HS-27A (cell line): ENCODE measurements at places on chromosomes 6 and 20.

GRCh38 chr20:10619427-10619826 lies 54.4 kb downstream of the JAG1 start:
- no peak for DNase-seq

GRCh38 chr20:2333821-2334220 lies 38.0 kb downstream of the TGM3 start:
- DNase-seq, result no peak

DNA sequence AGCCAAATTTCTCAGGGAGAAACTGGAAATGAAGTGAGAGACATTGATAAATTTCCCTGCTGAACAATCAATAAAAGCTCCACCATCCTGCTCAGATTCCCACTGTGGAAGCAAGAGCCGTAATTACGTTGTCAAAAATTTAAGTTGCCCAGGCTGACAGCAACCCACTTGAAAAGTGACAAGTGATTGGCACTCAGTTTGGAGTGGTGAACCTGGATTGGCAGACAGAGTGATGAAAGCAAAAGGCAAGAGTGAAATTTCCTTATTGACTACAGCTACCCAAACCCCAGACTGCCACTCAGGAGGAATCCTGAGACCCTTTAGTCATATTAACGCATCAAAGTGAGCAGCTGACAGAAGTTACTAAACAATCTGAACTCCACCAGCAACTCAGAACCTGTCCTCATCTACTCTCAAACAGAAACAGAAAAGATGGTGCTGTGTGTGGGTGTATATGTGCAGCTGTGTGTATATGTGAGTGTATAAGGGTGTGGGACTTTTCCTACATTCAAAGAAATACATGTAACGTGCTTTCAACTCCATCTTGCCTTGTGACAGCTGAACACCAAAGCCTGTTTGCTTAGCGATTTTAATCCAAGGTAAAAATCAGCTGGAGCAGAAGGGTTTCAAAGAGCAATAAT lies 157.4 kb downstream of the PKHD1 start:
- DNase-seq, result no peak

DNA sequence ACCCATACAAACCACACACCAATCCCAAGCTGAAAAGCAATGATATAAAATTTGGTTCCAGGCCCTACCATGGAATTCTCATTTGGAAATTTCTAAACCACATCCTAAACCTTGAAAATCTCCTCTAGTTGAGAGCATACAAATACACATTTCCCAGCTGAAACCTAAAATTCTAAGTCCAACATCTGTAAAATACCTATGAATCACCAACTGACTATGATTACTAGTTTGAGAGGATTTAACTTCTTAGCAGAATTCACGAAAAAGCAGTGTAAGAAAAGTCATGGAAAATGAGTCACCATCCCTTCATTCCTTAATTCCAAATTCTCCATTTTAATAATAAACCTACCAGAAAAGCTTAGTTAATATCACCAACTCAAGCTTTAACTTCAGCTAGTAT lies 15.4 kb downstream of the RANBP9 start:
- DNase-seq, result peak; percentile 75

GRCh38 chr6:30991891-30992290 lies 8.4 kb downstream of the MUC21 start:
- no peak for DNase-seq

DNA sequence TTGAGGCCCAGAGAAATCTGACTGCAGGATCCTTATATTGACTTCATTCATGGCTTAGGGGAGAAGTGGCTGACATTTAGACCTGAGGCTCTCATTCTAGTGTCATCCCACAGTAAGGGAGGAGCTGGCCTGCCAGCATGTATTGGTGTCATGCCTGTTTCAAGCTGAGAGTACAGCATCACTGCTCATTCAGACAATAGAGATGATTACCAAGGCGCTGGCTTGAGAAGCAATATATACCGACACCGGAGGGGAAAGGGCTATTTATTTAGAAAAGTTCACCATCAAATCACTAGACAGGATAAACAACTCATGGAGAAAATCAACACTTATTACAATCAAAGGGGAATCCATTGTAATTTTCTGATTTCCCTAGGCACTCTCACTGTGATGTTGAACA lies 84.4 kb upstream of the HDAC2 start:
- DNase-seq, result no peak

GRCh38 chr20:47317127-47317895 lies 39.2 kb downstream of the ZMYND8 start:
- peak; percentile 98 for DNase-seq

DNA sequence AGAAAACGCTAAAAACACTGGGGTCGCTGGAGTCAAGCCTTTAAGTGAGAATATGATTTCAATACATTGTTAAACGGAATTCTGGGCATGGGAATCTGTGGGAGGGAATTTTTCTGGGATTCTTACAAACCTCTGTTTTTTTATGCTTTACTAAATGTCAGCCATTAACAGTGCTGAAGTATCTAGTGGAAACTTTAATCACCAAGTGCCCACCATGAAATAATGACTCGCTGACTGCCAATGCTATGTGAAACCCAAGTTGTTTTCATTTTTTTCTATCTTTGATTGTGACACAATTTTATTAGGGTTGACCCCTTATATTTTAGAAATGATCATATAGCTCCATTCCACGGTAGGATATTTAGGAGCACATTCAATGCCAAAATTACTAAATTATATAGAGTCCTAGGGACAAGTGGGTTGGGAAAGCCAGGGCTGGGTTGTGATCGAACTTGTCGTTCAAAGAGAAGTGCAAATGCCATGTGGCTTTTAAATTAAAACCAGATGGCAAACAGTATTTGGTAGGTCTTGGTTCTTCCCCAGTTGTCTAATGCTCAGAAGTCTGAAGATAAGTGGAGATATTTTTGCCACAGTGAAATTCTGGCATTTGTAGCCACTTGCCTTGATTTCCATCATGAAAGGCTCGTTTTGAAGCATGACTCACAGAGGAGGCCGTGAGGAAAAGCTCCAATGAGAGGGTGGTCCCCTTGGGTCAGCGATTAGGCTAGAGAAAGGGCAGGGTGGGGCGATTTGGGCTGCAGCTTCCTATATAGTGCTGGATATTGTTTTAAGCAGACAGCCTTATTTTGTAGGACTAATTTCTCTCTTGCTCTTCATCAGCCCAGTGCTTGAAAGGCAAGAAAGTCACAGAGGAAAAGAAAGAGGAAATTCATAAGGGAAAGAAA lies 254.4 kb upstream of the JAG1 start:
- no peak for DNase-seq

DNA sequence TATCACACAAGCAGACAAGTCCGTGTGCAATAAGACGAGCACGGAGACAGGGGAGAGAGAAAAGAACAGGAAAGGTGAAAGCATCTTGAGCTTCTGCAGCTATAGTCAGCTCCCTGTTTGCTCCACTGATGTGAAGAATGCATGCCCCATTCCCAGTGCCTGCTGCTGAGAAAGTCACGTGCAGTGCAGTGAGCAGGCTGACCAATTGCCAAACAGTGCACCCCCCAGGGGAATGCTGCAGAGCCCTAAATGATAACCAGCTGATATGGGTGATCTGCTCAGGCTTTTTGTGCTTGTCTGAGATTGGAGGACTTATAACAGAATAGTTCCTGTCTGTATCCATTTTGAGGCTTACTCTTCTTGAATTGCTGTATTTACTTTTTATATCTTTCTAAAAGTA lies 121.5 kb downstream of the PACRG start:
- no peak for DNase-seq

DNA sequence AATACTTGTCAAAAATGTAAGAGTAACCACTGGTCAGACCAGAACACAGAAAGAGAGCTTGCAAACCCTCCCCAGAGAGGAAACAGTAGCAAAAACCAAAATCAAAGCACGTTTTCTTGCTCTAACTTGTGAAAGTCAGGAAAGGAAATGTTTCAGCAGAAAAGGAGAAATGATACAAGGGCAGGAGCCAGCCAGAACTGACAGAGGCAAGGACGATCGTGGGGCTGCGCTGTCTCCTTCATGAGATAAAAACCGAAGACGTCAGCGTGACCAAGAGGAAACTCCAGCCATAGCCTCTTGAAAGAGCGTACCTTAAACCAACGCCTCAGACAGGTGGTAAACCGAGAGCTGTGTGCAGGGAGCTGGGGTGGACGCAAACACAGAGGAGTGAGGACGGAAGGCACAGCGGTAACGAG lies 27.5 kb downstream of the LAMA5 start:
- no peak for DNase-seq

GRCh38 chr6:139776041-139776440 lies 401.6 kb upstream of the CITED2 start:
- no peak for DNase-seq

DNA sequence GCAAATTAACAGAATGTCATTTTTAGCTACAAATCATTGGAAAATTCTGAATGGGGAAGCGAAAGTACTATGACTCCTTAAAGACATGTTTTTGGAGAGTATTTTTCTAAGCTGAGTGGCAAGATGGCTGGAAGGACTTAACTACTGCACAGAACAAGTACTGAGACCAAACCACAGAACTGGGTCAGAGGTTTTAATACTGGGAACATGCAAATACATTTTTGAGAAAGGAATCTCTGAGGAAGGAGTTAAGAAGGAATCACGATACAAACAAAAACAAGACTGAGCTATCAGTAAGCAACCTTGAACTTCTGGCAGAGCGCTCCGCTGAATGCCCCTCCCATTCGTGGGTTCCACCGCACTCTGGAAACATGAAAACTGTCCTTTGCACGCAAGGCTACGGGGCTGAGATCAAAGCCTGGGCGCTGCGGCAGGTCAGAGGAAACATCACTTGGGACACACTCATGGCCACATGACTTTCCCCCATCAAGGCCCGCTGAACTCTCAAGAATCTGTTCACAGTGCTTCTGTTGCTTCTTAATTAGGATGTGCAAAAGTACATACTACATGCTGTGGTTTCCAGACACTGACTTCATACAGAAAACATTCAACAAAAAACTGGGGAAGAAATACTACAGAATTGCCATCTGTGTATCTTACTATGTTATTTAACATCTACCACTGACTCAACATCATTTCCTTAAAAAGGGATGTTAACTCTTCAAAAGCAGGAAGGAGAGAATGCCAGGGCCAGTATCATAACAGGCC lies 27.8 kb downstream of the SLC23A2 start:
- peak; percentile 47 for DNase-seq

DNA sequence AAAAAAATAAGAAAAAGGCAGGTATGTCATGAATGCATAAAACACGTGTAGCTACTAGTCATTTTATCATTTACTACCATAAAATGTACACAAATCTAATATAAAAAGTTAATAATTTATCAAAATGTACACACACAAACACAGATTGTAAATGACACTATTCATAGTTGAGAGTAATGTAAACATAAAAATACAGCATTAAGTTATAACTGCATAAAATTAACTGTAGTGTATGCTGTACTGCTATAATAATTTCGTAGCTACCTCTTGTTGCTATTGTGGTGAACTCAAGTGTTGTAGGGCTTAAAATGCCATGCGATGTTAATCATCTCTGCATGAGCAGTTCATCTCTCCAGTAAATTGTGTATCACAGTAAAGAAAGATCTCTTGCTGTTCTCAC lies 170.0 kb downstream of the MRPL14 start:
- DNase-seq, result no peak

DNA sequence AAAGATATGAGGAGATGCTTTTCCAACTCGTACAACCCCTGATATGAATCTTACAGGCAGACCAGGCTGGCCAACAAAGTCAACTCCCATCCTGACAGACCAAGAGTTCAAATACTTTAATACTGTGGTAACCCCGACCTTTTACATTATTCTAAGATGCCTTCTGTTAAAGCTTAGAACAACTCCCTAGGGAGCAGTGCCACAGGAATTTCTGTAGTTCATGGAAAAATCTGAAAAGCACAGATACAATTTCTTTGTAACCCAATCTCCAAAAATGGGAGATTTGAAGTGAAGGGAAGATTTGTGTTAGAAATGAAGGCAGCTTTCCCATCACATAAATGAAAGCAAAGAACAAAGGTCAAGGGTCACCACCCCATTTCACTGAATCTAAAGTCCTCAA lies 151.3 kb upstream of the BEND6 start:
- DNase-seq, result no peak

DNA sequence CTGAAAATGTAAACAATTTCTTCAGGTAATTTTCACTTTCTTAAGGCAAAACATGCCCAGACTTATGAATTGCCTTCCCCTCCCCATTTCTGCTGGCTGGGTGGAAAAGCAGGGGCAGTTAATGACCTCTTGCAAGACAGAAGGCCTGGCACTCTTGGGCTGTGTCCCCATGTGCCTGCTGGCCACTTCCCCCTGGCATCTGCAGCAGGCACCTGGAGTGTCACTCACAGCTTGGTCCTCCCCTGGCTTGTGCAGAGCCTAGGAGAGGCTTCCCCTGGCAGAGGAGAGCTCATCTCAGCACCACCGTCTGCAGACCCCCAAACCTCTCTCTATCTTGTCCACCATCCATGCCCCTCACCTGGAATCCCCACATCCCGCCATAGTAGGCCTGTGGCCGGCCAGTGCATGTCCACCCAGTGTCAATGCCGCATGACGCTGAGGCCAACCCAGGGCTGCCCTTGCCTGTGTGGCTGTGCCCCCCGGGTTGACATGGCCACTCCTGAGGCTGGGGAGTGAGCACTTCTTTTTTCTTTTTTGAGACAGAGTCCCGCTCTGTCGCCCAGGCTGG lies 83.5 kb upstream of the SLC22A23 start:
- no peak for DNase-seq

- DNase-seq, result peak; percentile 45
Observed at GRCh38 chr6:84764332-84765049, at the start of gene TBX18. TSS of gene TBX18 (minus strand) at chr6:84764598. CDS start at chr6:84764181, 417 bp downstream.

GRCh38 chr20:4375881-4376280 lies 345.8 kb upstream of the PRND start:
- DNase-seq, result no peak

- no peak for DNase-seq
Observed at GRCh38 chr6:37580176-37580955, 80.7 kb upstream of the CCDC167 start.

- DNase-seq, result no peak
Observed at GRCh38 chr6:129233458-129234134, 350.7 kb downstream of the LAMA2 start.

- no peak for DNase-seq
Observed at GRCh38 chr20:57667388-57667787, 42.4 kb downstream of the PMEPA1 start.

- no peak for DNase-seq
Observed at GRCh38 chr6:99362678-99363268, 13.3 kb upstream of the FAXC start.

- no peak for DNase-seq
Observed at GRCh38 chr20:24487648-24488047, 18.2 kb downstream of the SYNDIG1 start.
